SK-N-MC (cell line): ENCODE measurements at places on chromosomes 2 and 18.
A peak's percentile ranks its signal among the peaks of the same experiment; 100 is the strongest.

- no peak for DNase-seq
Observed at GRCh38 chr2:33322612-33323011, 153.8 kb upstream of the RASGRP3 start.

GRCh38 chr2:61906186-61906470 is 654 bp downstream of the COMMD1 start:
- DNase-seq = no peak

DNA sequence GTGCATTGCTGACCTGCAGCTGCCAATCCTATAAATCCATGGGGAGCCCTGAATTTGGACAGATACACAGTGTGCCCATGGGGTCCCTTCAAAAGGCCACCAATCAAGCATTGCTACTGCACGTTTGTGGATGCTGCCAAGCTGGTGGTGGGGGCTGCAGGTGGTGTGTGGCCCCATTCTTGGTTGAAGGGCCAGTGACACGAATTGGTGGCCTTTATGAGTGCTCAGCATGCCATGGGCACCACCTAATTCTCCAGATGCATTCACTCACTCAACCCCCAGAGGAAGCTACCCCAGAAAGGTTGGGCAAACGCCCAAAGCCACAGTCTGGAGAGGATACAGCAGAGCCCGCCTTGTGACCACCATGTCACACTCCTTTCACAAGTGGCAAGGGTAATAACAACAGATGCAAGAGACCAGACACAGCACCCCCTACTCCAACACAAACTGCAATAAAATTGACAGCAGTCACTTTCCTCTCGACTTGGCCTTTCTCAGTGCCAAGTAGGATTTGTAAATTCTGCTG is 27.1 kb downstream of the MC2R start:
- DNase-seq = no peak

DNA sequence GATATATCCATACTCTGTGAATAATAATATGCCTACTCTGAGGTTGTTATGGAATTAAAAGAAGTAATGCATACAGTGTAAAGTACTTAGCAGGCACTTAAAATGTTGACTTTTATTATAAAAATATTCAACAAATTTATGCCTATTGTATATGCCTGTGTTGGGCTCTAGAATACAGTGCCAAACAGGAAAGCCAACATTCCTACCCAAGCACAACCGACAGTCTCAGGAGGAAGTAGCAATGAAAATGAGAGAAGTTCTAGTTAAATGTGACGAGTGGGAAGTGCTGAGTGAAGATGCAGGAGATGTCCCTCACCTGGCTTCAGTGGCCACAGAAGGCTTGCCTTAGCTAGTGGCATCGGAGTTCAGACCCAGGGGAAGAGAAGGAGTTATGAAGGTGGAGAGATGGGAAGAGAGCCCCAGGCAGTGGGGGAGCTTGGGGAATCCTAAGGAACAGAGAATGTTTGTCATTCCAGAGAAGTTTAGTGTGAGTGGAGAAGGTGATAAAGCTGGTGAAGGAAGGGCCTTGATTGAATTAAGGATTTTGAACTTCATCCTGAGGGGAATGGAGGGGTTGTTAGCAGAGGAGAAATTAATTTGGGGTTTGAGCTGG is 105.4 kb upstream of the CNGA3 start:
- no peak for DNase-seq

- DNase-seq = peak; percentile 3
Observed at GRCh38 chr2:62964671-62965070, 86.0 kb upstream of the OTX1 start.

GRCh38 chr2:80651435-80651834 is 346.9 kb upstream of the LRRTM1 start:
- DNase-seq = no peak

- no peak for DNase-seq
Observed at GRCh38 chr2:175834477-175834876, 167.6 kb downstream of the LNPK start.

DNA sequence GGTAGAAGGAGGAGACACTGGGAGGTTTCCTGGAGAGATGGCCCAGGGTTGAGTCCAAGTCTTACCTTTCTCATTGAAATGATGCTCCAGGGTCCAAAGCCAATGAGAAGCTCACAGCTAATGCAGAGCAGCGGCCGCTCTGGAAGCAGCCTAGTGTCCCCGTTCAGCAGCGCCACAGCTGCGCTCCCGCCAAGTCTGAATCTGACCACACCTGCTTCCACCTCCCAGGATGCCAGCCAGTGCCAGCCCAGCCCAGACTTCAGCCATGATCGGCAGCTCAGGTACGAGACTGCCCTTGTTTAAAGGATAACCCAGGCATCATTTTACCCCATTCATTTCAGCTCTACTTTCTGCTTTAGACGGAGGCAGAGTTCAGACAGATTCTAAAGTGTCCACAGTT is 11.9 kb upstream of the RPL31 start:
- no peak for DNase-seq

- DNase-seq = no peak
Observed at GRCh38 chr2:239095460-239096081, 247.7 kb downstream of the TWIST2 start.

- no peak for DNase-seq
Observed at GRCh38 chr18:8828798-8829197, 123.4 kb downstream of the MTCL1 start.

DNA sequence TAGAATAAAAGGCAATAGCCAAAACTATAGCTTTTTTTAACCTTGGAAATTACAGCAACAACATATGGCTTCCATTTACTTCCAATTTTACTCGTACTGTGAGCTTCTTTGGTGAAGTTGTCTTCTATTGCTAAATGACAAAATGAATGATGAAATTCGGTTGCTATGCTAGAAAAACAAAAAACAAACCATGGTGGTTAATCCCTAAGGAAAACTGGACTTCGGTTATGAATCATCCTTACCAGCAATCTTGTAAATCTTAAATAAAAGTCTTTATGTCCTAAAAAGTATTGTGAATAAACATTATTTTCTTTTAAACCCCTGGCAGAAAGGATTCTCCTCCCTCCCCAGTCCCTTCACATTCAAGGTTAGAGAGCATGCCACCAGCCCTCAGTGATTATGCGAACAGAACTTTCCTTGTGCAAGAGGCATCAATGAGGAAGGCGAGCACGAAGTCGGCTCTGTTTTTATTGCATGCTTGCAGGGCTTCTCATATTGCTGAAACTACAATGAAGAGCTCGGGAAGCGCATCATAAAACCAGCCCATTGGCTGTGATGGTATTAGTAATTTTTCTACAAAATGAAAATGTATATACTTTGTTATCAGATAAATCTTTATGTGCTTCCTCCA is 62.9 kb downstream of the ZNF521 start:
- DNase-seq = no peak
